Left renal cortex interstitium (tissue), 4 donors: ENCODE measurements at places on chromosomes 7 and 10.

DNA sequence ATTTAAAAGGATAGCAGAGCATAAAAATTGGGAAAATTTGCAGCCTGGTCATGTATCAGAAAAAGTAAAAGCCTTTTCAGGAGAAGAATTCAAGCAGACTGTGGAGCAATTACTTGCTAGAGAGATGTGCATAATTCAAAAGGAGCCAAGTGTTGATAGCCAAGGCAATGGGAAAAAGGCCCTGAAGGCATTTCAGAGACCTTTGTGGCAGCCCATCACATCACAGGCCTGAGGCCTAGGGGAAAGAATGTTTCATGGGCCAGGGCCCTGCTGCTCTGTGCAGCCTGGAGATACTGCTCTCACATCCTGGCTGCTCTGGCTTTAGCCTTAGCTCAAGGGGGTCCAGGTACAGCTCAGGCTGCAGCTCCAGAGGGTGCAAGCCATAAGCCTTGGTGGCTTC, 152.9 kb downstream of the MAGI2 start:
- DNase-seq: no peak

GRCh38 chr10:13231190-13231589, 3.0 kb downstream of the UCMA start:
- no peak for DNase-seq

- no peak for DNase-seq
Measured at GRCh38 chr7:156620291-156620675, 20.3 kb upstream of the RNF32 start.

DNA sequence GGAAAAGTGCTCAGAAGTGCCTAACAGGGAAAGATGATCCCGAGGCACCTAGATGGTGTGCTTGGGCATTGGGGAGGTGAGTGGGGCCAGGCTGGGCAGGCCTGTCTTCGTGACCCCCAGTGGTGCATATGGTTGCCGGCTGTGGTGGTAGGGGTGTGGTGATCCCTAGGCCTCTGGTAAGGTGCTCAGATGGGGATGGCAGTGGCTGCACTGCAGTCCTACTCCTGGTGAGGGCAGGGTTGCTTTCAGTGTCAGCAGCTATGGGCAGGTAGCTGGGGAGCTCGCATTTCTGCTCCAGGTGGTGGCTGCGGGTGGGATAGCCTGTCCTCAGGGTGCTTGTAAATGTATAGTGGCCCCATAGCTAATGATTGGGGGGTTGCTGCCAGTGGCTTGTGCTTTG, 154.0 kb downstream of the RAMP3 start:
- no peak for DNase-seq

- DNase-seq: no peak
Measured at GRCh38 chr7:142299237-142299781, 41.5 kb upstream of the PRSS58 start.

- DNase-seq: no peak
Measured at GRCh38 chr10:109790647-109791046, 132.7 kb downstream of the XPNPEP1 start.

- DNase-seq: no peak
Measured at GRCh38 chr7:44867073-44867995, 18.0 kb downstream of the PURB start.

DNA sequence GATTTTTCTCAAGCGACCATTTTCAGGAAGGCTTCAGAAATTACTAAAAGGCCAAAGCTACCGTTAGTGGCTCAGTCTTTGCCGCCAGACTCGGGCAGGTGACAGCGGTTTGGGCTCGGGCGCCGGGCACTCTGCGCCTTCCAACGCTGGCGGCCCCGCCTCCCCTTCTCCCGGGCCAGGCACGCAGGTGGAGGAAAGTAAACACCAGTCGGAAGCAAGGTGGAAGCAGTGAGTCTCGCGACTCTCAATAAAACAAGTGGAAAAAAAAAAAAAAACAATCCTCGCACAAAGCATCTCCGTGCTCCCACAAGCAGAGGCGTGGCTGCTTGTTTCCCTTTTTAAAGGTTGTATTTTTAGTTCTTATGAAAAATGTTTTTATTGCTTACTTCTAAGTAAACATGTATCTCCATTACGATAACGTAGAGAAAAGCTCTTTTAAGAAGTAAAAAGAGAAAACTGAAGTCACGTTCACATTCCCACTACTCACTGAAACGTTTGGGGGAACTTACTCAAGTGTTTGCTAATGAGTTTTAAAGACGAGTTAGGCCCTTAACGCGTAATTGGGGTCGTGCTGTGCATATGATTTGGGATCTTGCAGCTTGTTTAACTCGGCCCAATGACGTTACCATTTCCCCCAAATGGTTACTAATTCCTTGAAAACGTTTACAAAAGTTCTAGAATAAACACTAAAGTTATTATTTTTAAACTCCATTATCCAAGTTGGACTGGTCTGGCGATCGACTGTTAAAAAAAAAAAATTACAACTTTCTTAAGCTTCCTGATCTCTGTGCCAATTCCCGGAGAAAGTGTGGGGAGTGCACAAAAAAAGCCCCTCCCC, 864 bp downstream of the CDCA7L start:
- peak; percentile 53 for DNase-seq

DNA sequence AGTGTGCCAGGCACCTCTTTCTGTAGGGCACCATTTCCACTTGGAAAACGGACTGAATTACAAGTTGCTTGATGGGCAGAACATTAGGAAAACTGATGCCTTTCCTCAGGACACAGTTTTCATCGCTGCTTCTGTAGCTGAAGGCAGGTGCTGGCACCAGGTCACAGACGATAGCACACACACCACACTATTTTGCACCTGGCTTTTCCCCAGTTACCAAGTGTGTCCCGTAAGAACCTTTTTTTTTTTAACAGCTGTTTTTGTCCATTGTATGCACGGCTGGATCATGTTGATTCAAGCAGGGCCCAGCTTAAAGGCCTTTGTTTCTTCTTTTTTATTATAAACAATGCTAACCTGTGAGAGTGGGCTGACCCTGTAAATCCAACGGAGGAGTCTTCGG, 1.3 kb upstream of the GET4 start:
- no peak for DNase-seq

GRCh38 chr7:66505531-66506451, 122.9 kb upstream of the KCTD7 start:
- no peak for DNase-seq

DNA sequence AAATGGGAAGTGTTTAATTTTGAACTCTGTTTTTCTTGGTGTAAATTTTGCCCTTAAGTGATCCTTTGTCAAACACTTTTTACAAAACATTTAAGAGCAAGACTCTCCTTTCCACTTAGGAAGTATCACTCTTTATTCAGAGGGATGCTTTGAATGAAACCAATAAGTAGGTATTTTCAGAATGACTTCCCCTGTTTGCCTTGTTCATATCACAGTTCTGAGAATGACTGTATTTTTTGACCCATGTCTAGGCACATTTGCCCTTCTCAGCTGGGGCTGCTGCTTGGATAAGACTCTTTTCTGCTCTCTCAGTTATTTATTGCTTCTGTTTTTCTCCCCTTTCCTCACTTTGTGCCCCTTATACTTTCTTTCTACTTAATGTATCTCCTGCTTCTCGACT, 98.2 kb downstream of the CCNY start:
- DNase-seq: no peak

DNA sequence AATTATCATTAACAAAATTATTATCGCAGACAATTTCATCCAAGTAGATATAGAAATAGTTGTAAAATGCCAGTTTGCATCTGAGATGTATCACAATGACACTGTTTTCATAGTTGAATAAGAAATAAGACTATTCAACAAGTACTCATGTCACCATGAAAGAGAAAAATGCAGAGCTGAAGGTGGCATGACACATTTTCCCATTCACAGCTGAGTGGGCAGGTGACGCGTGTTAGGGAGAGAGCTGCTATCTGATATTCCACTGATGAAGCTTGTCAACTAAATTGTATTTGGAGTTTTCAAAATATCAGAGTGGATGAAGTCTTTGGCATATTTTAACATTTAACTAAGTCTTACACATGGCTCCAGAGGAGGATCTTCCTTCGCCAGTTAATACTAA, 70.3 kb upstream of the HDAC9 start:
- no peak for DNase-seq

DNA sequence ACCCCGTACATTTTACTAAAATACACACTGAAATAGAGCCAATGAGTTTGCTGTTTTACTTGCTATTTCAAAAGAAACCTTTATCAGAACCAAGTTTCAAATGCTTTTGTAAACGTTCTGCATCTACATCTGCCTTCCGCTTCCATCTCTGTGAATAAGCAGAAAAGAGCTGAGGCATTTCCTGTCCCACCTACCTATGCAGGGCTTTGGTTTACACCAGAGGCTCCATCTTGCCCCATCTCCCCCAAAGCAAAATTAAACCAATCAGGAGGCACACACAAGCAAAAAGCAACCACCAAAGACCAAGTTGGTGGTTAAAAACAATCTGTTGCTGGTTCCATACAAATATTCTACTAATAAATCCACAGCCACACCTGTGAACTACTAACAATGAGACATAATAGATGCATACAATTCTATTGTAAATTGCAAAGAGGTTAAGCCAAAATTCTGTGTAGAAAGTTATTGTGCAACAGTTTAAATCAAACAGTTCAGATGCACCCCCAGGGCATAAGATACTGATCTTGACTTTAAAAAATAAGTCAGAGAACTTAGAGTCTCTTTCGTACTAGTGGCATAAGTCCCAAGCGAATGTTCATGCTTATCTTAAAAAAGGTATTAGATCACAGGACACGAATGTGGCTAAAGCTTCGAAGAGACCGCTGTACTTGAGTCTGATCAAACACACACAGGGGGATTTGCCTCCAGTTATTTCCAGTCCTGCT, 83.9 kb downstream of the FGFR2 start:
- DNase-seq: no peak

DNA sequence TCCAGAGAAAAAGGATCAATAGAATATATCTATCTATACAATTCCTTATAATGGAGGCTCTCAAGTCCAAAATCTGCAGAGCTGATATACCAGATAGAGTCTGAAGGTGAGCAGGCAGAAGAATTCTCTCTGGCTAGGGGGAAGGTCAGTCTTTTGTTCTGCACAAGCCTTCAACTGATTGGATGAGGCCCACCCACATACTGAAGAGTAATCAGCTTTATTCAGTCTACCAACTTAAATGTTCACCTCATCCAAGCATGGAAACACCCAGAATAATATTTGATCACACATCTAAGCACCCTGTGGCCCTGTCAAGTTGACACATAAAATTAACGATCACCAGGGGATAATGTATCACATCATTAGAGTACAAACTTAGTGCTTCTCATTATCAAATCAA, 193.8 kb upstream of the YAE1 start:
- DNase-seq: no peak

DNA sequence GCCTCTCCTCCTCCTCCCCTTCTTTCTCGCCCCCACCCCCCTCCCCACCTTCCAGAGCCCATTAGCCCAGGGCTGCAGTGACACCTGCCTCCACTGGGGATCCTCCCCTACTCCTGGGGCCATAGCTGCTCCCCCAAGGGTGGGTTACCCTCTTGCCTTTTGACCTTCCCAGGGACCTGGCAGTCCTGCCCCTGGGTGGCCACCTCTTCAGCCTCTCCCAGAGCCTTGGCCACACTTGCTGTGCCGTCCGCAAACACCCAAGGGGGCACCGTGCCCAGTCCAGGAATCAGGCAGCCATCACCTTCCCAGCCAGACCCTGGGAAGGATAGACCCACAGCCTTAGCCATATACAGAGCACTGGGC, 19.8 kb upstream of the CLDN4 start:
- DNase-seq: no peak

- no peak for DNase-seq
Measured at GRCh38 chr10:131753336-131753735, 147.5 kb upstream of the PPP2R2D start.

DNA sequence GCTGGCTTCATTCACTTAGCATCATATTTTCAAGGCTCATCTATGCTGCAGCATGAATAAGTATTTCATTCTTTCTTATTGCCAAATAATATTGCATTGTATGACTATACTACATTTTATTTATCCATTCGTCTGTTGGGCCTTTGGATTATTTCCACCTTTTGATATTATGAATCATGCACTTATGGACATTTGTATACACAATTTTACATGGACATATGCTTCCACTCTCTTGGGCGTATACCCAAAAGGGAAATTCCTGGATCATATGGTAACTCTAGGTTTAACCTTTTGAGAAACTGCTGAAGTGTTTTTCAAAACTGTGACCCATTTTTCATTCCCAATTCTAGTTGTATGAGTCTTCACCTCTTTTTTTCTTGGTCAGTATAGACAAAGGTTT, 80.3 kb upstream of the GNAI1 start:
- DNase-seq: no peak

DNA sequence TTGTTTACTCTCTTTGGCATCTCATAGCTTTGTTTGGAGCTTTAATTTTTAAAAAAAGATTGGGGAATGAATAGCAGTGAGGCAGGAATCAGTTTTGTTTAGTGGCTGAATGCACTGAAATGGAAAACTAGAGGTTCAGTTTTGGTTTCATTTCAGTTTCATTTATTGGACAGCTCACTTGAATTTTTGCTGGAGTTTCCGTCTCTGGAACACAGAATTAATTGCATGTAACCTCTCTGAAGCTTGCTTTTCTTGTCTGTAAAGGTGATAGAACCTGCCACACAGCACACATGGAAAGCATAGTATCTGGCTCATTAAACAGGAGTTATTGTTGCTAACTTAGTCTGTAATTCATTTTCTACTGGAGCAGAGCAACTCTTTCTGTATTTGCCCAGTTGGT, 7.1 kb downstream of the GRM8 start:
- no peak for DNase-seq

- DNase-seq: no peak
Measured at GRCh38 chr7:29196971-29197595, 2.5 kb downstream of the CHN2 start.

GRCh38 chr7:127584648-127585043, 750 bp downstream of the GCC1 start:
- no peak for DNase-seq

- no peak for DNase-seq
Measured at GRCh38 chr10:38007991-38008390, 2.5 kb upstream of the ZNF33A start.

- no peak for DNase-seq
Measured at GRCh38 chr10:108956149-108956548, 967.2 kb downstream of the XPNPEP1 start.

DNA sequence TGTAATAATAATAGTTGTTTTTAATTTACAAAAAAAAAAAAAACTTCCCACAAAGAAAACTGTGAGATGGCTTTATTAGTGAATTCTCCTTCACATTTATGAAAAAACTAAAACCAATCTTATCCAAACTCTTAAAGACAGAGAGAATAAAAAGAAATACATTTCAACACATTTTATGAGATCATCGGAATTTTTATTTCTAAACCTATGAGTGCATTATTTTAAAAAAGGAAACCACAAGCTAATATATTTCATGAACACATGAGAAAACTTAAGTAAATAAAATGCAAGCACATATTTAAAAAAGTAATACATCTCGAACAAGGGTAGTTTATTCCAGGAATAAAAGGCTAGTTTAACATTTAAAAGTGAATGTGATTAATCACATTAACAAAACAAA, 31.5 kb downstream of the C7orf25 start:
- no peak for DNase-seq
